ENCODE measurements at places on chromosomes 2 and 18.

DNA sequence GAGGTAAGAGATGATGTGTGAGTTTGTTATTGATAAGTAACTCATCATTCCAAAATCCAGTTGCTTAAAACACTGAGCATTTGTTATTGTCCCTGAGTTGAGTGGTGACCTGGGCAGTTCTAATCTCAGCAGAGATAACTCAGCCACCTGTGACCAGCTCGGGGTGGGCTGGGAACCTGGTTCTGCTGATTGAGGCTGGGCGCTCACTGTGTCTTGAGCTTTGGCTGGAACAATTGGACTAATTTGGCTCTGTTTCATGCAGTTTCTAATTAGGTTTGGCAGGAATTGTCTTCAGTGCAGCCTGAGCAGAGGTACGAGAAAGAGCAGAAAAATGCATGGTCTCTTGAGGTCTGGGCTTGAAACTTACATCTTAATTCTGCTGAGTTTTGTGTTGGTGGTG lies 144.7 kb downstream of the RNF144A start:
- DNase-seq, result no peak

DNA sequence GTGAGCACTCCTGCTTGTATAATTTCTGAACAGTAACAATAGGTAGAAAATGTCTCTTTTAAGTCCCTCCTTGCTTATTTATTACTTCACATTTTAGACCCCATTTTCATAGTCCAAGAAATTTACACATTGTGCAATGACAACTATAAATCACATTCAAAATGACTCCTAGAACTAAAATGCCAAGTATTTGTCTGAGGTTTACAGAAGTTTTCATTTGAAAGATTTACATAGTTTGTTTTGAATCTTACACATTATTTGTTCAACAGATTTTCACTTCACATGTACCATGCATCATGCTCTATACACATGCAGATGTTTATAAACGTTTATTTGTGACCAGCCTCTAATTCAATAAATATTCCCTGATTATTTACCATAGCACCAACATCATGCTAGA lies 15.7 kb upstream of the TRIB2 start:
- DNase-seq, result no peak

DNA sequence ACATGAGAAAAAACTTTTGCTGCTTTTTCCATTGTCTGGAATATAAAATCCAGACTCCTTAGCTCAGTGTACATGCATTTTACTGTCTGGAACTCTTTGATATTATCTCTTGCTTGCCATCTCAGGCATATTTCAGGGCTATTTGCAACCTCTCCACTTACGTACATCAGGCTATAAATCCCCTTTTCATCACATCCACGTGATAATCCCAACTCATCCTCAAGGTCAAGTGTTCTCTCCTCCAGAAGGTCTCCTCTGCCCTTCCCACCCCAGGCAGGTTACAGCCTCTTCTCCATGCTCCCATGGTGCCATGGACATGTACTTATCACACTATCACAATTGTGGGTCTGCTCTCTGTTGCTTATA lies 202.5 kb upstream of the RBMS1 start:
- DNase-seq, result no peak

DNA sequence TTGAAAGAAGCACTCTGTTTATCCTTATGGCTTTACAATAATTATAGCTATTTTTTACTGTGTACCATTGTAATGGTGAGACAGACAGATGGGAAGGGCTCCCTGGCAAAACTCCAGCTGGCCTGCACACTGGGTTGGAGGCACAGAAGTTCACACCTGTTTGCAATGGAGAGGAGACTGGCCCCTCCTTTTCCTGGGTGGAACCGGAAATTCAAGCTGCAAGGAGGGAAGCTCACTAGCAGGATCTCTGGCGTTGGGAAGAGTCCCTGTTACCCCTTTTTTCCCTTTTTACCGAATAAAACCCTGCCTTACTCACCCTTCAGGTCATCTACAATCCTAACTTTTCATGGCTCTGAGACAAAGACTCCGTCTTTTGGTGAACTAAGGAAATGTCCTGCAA lies 100.3 kb upstream of the TFPI start:
- no peak for DNase-seq

DNA sequence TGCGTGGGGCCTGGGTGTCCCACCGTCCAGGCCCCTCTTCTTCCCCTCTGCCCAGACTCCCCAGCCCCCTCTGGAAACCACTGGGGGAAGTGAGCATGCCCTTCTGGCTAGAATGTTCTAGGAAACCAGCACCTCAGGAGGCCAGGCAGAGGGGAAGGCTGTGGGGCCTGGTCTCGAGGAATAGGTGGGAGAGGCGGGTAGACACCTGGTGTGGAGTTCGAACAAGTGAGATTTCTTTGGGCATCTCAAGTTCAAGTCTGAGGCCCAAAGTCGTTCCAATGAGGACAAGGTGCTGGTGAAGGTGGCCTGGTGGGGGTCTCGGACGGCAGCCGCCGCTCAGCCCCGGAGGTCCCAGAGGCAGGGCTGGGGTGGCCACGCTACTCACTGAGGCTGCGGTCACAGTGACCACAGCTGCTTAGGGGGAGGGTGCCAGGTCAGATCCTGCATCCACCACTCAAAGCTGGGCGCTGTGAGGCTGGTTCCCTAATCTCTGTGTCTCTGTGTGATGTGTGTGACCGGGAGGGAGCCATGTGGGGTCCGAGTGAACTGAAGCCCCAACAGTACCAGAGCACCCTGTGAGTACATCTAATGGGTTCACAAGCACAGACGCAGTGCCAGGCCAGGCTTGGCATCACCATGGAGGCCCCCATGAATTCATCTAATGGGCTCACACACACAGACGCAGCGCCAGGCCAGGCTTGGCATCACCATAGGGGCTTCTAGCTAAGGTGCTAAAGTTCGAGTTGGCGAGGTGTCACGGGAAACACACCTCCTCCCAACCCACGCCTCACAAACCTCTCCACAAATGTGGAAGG lies 26.5 kb upstream of the PXDN start:
- no peak for DNase-seq

Measured in CD4-positive, alpha-beta T cell treated with Interleukin-15 for 4 hours (primary cell).